Stimulated activated CD8-positive, alpha-beta memory T cell treated with anti-CD3 and anti-CD28 coated beads, Interleukin-15, amount 100 ng/mL, for 24 hours (primary cell): ENCODE measurements at places on chromosomes 1 and 21.

GRCh38 chr1:171438441-171438840 is 46.9 kb upstream of the PRRC2C start:
- DNase-seq: no peak

DNA sequence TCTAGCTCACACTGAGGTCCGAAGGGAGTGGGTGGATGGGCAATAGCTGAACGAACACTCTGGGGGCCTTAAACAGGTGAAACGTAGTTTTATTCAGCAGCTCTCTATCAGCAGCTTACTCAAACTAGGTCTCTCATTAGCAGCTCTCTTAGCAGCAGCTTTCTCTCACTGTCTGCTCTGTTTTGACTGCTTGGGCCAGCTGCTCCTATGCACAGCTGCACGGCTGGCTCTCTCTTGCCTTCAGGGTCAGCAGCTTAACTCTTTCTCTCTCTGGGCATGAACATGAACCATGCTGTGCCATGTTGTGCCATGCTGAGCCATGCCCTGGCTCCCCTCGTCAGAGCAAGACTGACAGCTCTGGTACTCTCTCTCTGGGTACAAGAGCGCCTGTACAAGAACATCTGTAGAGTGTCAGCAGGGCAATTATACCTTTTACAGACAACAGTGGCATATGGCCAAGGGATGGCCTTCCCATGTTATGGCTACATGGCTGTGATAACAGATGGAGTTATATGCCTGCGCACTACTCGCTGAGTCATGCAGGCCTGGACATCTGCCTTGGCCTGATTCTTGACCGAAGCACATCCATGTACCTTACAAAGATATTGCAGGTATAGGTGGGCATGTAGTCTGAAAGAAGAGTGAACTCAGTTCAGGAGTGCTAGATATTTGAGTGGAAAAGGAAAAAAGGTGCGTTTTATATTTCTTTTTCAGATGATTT is 152.4 kb downstream of the LEPR start:
- no peak for DNase-seq

GRCh38 chr21:42525029-42525581 is 11.5 kb downstream of the SLC37A1 start:
- no peak for DNase-seq

GRCh38 chr21:34122047-34122446 is 48.7 kb downstream of the MRPS6 start:
- no peak for DNase-seq

DNA sequence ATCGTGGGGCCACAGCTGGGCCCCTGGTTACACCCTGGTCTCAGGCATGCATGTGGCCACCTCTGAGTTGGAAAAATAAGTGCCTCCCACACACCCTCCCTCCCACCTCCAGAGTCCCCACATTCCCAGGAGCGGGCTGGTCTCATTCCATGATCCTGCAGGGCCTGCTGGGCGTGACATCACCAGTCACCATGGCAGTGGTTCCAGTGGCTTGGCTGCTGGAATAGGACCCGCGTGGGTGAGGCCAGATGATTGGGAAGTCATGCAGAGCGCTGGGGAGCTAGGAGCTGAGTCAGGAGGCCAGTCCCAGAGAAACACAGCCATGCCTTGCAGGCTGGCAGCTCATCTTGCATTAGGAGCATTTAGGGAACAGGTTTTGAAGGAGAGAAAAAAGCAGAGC is 125.4 kb upstream of the TMEM51 start:
- DNase-seq: no peak

DNA sequence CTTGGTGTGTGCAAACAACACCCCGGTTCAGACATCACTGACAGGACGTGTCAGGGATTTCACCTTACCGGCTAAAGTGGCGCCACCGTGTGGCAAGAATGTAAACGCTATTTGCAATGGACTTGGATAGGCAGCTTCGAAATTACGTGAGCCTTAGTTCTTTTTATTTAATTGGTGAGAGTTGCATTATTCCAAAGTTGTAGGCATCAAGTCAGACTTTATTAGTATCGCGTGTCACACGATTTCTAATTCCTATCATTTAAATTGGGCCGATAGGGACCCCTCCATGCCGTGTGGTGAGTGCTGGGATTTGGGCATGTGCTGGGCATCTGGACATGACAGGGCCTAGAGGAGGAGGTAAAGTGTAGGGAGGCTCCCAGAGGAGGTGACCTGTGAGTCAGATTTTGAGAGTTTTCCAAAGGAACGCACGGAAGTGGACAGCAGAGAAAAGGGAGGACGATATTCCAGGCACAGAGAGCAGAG is 14.5 kb upstream of the CPT2 start:
- peak; percentile 70 for DNase-seq

GRCh38 chr1:231750296-231750695 is 123.7 kb downstream of the DISC1 start:
- no peak for DNase-seq
